Stimulated activated CD4-positive, alpha-beta T cell treated with anti-CD3 and anti-CD28 coated beads, TNF-alpha, amount 100 ng/mL, for 1 hour (primary cell): ENCODE measurements at places on chromosomes 16 and 17.

DNA sequence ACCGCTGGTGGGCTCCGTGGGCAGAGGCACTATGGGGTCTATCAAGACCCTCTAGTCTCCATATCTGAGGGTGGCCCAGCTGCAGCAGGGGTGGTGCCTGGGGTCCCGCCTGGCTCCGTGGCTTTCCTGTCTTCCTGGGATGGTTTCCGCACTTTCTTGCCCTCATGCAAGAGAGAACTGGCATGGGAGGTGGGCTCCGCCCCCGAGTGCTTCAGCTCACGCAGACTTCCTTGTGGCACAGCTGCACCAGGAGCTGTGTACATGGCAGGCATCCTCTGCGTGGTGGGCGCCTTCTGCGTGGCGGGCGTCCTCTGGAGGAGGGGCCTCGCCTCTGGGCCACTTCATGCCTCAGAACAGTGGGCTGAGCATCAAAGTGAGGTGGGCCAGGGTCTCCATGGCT, 73.1 kb downstream of the LMF1 start:
- no peak for DNase-seq

DNA sequence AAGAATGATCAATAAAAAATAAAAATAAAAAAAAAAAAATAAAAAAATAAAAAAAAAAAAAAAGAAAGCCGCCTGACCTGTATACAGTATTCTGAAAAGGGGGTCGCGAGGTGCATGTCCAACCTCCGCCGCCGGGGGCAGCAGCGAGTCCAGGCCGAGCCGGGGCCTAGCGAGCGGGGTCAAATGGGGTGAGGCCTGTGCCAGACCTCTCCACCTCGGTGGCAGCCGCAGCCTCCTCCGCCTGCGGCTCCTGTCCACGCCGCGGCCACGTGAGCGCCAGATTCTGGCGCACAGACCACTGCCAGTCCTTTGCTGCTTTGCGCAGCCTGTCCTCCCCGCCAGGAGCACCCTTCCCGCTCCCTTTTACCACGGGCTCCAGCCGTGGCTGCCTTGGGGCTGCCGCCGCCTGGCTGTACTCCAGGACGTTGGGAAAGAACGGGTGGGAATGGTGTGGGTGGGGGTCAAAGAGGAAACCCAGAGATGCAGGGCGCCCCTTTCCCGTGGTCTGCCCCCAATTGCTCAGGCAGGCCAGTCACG, 2.4 kb upstream of the BCKDK start:
- DNase-seq = peak; percentile 44

GRCh38 chr17:36511216-36511615, 23.5 kb downstream of the MYO19 start:
- DNase-seq = no peak

DNA sequence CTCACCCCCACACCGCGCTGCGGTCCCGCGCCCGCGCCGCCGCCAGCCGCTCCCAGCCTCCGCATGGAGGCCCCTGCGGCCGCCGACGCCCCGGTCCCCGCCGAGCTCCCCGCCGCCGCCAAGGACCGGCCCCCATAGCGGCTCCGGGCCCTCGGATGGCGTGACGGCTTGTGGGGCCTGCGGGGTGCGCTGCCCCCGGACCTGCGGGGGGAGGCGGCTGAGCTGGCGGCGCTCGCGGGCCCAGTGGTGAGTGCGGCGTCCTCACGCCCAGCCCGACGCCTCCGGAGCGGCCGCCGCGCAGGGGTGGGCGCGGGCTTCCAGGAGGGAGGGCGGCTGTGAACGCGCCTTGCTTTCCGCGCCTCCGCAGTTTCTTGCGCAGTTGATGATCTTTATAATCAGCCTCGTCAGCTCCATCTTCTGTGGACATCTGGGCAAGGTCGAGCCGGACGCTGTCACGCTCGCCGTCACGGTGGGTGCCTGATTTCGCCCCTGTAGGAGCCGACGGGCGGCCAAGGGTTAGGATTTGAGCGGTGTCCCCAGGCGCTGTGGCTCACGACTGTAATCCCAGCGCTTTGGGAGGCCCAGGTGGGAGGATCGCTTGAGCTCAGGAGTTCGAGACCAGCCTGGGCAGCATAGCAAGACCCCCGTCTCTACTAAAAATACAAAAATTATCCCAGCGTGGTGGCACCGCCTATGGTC, 46.4 kb downstream of the SLC47A1 start:
- DNase-seq = no peak

DNA sequence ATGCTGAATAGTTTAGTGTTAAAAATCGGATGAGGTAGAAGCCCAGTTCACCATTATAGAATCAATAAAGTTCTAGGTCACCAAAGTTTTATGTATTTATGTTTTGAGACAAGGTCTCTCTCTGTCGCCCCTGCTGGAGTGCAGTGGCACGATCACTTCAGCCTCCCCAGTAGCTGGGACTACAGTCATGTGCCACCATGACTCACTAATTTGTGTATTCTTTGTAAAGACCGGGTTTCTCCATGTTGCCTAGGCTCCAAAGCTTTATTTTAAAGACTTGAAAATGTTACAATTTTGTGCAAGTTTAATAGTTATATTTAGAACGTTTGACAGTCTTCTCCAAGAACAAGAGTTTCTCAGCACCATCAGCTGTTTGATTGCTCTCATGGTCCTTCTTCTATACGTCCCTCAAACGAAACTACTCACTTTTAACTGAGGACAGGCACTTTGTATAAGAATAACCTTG, 32.1 kb downstream of the NDE1 start:
- peak; percentile 16 for DNase-seq

DNA sequence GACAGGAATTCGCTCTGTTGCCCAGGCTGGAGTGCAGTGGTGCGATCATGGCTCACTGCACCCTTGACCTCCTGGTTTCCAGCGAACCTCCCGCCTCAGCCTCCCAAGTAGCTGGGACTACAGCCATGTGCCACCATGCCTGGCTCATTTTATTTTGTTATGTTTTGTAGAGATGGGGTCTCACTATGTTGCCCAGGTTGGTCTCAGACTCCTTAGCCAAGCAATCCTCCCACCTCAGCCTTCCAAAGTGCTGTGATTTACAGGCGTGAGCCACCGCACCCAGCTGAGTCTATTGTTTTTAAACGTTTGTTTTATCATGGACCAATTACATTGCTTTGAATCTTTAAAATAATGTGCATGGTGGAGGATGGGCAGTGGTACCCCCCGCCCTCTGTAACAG, 28.9 kb downstream of the COTL1 start:
- DNase-seq = no peak

DNA sequence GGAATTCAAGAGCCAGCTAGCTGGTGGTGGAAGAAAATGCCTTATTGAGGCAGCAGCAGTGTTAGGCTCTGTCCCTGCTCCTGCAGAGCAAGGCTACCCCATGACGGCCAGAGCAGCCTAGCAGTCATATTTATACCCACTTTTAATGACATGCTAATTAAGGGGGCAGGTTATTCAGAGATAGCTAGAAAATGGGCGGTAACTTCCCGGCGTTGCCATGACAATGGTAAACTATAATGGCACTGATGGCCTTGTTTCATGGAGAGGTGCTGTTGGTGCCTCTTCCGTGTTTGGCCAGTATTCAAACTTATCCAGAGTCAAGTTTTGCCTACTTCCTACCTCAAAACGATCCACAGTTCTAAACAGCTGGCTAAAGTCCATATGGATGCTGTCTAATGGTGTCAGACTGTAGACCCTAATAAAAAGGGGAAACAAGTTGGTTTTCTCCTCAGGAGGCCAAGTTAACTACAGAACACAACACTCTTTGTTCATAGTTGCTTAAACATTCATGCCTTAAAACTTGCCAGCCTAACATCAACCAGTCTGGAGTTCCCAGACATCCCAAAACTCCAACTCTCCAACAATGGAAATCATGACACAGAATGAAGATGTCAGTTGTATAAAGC, 3.7 kb upstream of the SCNN1B start:
- no peak for DNase-seq
